ENCODE measurements at places on chromosomes 5 and 9.

- DNase-seq: no peak
Measured at GRCh38 chr9:2966565-2967300, 122.8 kb upstream of the PUM3 start.

DNA sequence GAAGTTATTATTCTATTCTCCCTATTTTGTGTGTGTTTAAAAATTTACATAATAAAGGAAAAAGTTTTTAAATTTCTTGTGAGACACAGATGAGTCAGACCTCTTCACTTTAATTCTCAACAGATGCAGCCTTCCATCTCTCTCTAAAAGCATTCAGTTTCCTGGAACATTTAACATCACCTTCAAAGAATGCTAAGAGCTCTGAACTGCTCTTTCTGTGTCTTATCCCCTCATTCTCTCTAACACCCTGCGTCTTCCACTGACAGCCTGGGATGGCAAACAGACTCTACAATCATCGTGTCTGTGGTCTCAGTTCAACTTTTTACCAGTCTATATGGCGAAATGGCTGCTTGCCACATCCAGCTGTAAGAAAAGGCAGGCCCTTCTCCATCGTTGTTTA, 173.0 kb downstream of the HINT1 start:
- DNase-seq: no peak

GRCh38 chr9:78904686-78905085, 607.8 kb downstream of the PSAT1 start:
- no peak for DNase-seq

- DNase-seq: no peak
Measured at GRCh38 chr5:67248703-67249589, 52.3 kb upstream of the CD180 start.
